Urothelium cell line (cell line): ENCODE measurements at places on chromosomes 4 and X.
A peak's percentile ranks its signal among the peaks of the same experiment; 100 is the strongest.

GRCh38 chr4:94516999-94517398, 65.3 kb downstream of the PDLIM5 start:
- DNase-seq, result no peak

DNA sequence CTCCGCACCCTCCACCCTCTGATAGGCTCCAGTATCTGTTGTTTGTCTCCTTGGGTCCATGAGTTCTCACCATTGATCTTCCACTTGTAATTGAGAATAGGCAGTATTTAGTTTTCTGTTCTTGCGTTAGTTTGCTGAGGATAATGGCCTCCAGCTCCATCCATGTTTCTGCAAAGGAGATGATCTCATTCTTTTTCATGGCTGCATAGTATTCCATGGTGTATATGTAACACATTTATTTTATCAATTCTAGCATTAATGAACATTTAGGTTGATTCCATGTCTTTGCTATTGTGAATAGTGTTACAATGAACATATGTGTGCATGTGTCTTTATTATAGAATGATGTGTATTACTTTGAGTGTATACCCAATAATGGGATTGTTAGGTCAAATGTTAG, 814.6 kb upstream of the FRG1 start:
- no peak for DNase-seq

DNA sequence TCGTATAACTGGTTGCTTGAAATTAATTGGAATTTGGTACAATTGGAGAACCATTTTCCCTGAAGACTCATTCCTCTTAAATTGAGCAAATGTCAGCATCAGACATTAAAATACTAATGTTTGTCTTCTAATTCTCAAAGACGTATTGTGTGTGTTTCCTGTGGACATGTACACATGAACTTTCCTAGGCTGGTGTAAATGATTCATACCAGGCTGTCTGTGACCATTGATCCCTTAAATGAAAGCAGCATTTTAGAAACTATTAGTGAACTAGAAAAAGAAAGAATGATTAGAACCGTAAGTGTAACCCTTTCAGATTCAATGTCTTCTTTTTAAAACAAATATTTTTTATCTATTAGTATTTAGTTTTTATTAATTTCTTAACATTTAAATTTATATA, 332.9 kb downstream of the PPP3CA start:
- no peak for DNase-seq

DNA sequence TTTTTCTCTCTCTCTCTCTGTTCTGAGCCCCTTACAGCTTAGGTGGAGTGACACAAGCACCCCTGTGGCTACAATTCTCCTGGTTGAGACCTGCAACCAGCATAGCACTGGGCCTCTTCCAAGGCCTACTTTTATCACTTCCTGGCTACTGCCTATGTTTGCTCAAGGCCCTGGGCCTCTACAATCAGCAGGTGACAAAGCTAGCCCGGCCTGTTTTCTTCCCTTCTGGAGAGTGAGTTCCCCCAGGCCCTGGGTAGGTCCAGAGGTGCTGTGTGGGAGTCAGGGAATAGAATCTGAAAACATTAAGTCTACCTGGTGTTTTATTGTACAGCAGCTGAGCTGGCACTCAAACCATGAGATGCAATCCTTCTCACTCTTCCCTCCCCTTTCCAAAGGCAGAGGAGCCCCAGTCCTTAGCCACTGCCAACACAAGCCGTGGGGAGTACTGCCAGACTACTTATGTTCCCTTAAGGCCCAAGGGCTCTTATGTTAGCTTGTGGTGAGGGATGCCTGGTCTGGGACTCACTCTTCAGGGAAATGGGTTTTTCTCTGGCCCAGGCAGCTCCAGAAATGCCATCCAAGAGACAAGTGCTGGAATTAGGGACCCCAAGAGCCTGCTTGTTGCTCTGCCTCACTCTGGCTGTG, 23.8 kb upstream of the MAGEC3 start:
- no peak for DNase-seq

DNA sequence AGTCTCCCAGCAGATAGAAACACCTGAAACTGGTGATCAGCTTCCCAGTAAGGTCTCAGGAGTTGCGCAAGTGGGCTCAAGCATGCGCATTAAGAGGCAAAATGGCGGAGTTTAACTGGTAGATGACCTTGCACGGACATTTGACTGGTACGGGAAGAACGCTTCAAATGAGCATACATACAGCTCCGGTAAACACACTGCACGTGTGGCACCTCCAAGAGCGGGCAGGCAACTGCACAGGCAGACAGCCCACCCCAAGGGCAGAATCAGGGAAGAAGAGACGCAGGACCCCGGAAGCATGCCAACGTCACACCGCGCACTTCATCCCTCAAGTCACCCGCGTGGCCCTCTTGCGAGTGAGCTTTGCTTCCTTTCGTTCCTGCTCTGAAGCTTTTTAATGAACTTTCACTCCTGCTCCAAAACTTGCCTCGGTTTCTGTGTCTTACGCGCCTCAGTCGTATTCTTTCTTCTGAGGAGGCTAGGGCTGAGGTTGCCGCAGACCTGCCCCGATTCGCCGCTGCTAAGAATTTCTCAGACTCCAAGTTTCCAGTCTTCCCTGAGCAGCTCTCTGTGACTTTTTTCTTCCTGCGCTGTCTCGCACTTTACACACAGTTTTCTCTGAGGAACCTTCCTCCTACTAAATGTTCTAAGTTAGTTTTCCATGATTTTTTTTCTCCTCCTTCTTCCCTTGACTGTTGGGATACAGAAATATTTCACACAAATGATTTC, 180.7 kb upstream of the ZFP42 start:
- no peak for DNase-seq

- DNase-seq, result peak; percentile 81
Observed at GRCh38 chr4:183504930-183505610, at the start of gene ING2. Gene ING2, plus strand, starts transcription at chr4:183505058. Its CDS starts 138 bp downstream, at chr4:183505196.

- no peak for DNase-seq
Observed at GRCh38 chrX:132059973-132060540, 37.0 kb downstream of the STK26 start.
